ENCODE measurements at places on chromosomes 16 and 17.
A peak's percentile ranks its signal among the peaks of the same experiment; 100 is the strongest.

DNA sequence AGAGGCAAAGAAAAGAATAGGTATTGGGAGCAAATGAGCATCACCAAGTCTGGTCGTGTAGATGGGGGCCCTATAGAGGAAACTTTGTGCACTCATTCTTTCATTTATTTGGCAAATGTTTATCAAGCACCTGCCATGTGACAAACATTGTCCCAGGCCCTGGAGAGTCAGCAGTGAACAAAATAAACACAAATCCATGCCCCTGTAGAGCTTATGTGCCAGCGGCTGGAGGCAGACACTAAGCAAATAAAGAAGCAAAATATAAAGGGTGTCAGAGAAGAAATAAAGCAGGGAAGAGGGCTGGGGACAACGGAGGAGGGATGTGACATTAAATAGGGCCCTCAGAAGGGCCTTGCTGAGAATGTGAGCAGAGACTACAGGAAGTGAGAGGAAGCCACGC, 45.5 kb downstream of the KATNIP start:
- no peak for DNase-seq

GRCh38 chr16:25613931-25614330, 77.8 kb upstream of the HS3ST4 start:
- DNase-seq = no peak

- DNase-seq = peak; percentile 77
Measured at GRCh38 chr17:59361916-59362810, 30.7 kb downstream of the YPEL2 start.

- no peak for DNase-seq
Measured at GRCh38 chr17:2337544-2338314, 428 bp downstream of the SGSM2 start.

GRCh38 chr16:56013962-56014552, 138.9 kb upstream of the CES5A start:
- no peak for DNase-seq

- no peak for DNase-seq
Measured at GRCh38 chr17:21161498-21162393, 35.0 kb downstream of the DHRS7B start.

Measured in HS-5 (cell line).